ENCODE measurements at places on chromosomes 4 and X.

DNA sequence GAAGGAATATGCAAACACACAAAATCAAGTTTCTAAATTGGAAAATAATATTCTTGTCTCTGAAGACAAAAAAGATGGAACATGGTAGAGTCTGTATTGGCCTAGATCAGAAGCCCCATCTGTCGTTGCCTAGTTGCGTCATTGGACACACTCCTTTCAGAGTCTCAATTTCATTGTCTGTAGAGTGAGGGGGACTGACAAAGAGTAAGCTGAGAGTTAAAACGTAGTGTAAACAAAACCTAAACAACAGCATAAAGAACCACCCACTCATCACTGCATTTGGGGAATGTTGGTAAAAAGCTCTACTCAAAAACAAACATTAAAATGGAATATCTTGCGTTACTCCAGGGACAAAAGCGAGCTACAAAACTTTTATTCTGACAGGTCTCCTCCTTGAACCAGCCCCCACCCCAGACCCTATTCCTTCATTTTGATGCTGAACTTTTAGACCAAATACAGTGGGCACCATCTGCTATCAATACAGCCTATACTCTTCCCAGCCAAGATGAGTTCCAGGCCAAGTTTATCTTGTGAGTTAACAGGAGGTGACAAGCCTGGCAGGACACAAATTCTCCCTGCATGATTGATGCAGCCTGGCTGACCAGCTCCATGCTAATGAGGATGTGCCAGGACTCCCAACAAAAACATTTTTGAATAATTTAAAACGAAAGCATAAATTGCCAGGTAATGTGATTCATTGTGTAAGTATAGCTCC is 125.2 kb downstream of the COL25A1 start:
- DNase-seq, result no peak

DNA sequence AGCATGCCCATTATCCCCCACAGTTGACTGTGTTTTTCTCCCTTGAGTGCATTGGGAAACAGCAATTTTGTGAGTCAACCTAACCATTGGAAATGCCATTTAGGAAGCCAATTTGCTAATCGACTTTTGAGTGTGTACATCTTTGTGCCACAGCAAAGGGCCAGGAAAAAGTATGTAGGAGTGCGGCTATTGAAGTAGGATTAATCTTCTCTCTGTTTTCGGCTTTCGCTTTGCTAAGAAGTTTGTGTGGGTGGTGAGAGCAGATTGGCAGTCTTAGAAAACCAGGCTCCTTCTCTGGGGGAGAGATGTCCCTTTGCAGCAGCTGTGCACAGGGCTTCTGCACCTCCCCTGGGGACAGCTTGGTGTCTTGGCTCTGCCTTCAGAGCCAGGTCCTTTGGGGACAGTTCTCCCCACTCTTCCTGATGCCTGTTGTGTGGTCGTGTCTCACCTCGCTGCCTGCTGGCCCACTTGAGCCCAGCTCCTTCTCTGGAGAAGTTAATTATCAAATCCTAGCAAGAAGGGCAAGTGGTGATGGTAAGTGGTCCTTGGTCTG is 74.5 kb downstream of the GEMIN8 start:
- DNase-seq, result no peak

DNA sequence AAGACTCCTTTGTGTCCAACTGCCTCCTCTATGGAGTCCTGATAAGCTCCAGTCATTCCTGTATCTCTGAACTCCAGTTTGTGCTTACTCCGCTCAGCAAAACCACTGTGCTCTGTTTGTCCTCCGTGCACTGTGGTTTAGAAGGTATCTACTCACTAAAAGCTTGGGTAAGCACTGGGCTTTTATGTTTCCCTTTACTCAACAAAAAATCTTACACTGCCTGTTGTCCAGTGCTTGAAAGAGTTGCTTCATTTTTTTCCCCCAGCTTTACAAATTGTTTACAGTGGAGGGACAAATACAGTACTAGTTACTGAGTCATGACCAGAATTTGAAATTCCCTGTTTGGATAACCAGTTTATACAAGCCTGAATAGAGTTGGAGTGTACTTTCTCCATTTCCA is 545.3 kb upstream of the FAT1 start:
- no peak for DNase-seq

- no peak for DNase-seq
Observed at GRCh38 chr4:1137063-1137776, 23.9 kb upstream of the RNF212 start.

DNA sequence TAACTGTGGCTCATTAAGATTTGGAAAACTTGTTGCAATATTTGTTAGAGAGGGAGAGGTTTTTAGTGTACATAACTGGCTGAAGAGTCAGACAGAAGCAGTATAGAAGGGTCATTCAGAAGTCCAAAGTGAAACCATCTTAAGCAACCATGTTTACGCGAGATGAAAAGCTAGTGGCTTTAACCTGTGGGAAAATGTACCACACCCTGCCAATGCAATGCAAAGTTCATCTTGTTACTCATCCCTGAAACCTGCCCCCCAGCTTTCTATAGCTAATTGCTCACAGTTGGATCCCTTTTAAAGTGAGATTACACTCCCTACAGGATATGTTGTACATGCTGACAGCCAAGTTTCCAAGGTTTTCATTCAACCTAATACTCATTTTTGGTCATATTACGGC is 96.7 kb upstream of the RAPGEF2 start:
- no peak for DNase-seq

GRCh38 chr4:8167815-8168214 is 9.2 kb upstream of the ABLIM2 start:
- DNase-seq, result no peak

GRCh38 chr4:176810481-176811249 is 17.9 kb upstream of the VEGFC start:
- DNase-seq, result no peak

- no peak for DNase-seq
Observed at GRCh38 chr4:7938609-7939376, 868 bp downstream of the AFAP1 start.

DNA sequence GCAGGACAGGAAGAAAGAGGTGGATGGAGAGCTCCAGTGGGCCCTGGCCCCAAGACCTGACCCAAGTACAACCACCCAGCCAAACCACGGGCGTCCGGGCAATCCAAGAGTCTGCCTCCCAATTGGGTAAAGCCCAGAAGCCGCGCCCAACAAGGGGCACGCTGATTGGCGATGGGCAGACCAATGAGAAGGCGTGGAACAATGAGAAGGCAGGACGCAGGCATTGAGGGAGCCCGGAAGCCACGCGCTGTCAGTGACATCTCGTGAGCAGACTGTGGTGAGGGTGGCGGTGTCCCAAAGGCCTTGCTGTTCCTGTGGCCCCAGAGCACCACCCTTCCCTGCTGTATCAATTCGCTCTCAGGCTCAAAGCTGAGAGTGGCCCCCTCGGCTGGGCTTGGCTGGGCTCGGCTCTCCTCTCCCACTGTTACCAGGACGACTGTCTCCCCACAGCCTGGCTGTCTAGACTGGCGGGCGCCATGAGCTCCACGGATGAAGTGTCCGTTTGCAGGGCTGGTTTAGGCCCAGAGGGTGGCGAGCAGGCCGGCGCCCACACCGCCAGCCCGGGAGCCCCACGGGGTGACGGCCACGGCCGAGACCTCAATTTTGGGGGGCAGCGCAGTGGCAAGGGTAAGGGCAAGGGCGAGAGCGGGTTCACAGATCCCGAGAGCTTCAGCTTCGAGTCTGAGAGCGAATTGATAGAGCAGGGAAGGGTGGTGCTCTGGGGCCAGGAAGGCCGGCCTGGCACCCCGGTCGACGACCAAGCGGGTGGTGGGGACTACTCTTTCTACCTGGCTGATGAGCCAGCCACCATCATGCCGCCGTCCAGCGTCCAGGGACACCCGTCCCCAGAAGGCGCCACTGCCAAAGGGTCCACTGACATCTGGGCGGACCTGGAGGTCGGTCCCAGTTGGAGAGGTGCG is at the start of gene LOC101059915:
Gene LOC101059915, plus strand, starts transcription at position 219 of the 920 bp plus-strand sequence.
- DNase-seq, result no peak

- DNase-seq, result no peak
Observed at GRCh38 chr4:11487139-11487538, 58.4 kb upstream of the HS3ST1 start.

GRCh38 chrX:104376937-104377336 is 122.2 kb upstream of the ESX1 start:
- no peak for DNase-seq

DNA sequence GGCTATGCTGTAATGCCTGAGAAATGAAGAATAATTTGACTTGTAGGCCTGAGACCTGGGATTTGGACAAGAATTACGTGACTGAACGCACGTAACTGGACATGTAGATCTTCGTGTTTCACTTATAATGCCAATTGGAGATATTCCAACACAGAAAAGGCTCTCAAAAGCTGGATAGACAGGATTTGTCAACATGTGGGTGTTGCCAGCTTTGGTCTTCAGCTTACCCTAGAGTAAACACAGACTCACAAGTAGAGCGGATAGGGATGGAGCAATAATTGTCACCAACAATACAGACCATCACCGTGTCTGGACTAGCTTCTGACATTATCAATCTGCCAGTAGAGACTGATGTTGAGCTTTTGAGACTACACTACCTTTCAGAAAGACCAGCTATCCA is 1511.0 kb upstream of the ADGRL3 start:
- no peak for DNase-seq

GRCh38 chr4:63583561-63583960 is 825.7 kb downstream of the TECRL start:
- DNase-seq, result no peak
